ENCODE measurements at places on chromosomes 3 and 15. TPM values are rescaled to one million over a fixed set of nuclear protein-coding genes. Genes with fewer than 3 reads are reported as not detected.

DNA sequence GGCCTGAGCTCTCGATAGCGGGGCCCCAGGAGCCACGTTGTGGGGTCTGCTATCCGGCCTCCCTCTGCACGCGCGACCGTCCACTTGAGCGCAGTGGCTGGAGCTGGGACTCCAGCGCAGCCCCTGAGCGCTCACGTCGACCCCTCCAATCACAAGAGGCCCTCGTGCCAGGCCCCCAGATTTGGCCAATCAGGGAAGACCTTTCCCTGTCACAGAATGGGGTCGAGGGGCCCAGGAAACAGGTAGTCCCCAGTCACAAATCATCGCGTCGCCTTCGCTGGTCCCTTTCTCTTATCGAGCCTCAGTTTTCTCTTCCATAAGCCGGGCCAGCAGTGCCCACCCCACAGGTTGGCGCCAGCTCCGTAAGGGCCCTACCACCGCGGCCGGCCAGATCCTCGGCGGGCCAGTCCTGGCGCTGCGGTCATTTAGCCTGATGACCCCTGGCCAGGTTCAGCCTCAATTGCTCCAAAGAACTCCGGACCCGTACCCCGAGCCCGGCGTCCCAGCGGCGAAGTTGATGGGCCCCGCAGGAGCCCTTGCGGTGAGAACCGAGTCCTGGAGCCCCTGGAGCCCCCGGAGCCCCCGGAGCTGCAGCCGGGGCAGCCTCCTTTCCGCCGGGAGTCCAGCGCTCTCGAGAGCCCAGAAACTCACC, 435 bp downstream of the ALDH1L1 start:
- no peak for DNase-seq

The CASR gene
- polyA plus RNA-seq, result 21.2 TPM

GRCh38 chr3:101091489-101091888, 98.3 kb upstream of the ABI3BP start:
- no peak for DNase-seq

DNA sequence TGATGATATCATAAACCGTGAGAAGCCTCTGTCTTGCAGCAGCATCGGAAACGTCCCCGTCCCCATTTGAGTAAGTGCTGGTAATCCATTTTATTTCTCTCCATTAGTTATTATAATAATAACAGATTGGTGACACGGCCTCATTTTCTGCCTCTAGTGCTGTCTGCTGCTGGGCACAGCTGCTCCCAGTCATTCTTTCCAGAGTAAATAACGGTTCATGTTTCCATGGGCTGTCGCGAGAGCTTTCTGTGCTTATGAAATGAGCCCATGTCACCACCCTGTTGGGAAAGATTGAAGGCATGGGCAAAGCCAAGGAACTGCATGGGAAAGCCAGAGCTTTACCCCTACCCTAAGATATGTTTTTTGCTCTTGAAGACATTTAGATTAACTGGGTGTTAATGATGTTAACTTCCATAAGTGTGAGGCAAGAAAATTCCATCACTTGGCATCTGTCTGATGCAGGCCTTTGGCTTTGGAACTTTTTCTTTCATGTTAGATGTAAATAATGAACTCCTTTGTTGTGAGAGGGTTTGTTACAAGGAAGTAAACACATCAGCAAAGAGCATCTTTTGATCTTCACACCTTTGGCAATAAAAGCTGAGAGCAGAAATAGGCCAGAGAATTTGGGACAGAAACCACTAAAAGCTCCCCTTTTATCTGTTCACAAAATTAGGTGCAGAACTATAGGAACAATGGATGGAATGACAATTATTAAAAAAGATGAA, 141.8 kb downstream of the FILIP1L start:
- DNase-seq, result no peak

The SLC38A3 gene
- polyA plus RNA-seq, result 5.0 TPM

DNA sequence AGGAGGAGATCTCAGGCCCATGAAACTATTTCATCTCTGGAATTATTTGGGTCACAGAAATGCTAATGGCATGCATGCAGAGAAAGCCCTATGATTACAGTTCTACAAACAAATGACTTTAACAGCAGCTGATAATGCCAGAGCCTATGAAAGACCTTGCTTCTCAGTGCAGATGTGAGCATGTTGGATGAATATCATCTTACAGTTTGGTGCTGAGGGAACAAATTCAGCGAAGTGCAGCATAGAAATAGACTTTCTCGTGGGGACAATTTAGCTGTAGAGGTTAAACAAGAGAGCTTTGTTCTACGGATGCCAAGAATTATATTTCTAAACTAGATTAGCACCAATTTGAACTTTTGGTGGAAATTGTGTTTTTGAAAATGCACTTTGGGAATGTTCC, 27.7 kb downstream of the PTX3 start:
- DNase-seq, result no peak

DNA sequence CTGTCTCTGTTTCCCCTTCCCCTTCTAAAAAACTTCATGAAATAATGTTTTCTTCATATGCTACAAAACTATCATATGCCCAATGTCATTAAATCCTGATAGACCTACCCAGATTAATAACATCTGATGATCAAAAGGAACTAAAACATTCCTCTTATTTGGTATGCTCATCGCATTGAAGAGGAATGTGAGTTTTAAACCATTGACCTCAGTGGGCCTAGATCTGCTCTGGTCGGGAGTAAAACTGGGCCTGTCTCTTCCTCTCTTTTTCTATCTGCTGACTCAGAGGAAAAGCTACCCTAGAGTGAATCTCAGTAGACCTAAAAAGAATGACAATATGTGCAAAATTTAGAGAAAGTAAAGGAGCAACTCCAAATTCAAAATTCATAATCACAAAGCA, 275.8 kb downstream of the SATB1 start:
- DNase-seq, result no peak

- DNase-seq, result no peak
Measured at GRCh38 chr3:16950282-16950681, 65.5 kb downstream of the PLCL2 start.

- DNase-seq, result peak; percentile 98
Measured at GRCh38 chr3:188947401-188948280, 224.1 kb upstream of the TPRG1 start.
